ENCODE measurements at places on chromosomes 2 and 18.
A peak's percentile ranks its signal among the peaks of the same experiment; 100 is the strongest.

GRCh38 chr2:231597014-231597611, 4.4 kb downstream of the TEX44 start:
- DNase-seq = peak; percentile 46

GRCh38 chr2:50648041-50648700, 383.8 kb downstream of the NRXN1 start:
- no peak for DNase-seq

DNA sequence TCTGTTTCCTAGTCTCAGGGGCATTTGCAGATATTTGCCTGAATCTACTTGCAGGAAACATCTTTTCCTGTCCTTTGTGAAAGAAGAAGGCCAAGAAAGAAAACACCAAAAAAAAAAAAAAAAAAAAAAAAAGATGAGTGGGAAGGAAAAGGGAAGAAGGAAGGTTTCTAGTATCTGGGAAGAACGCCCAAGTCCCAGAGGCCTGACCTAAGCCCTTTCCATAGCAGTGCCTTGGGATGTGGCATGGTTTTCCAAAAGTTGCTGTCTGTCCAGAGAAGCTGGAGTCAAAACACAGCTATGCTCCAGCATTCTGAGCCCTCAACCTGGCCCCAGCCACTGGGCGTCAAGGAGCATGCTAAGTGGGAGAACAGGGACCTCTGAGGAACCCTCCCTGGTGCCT, 123.5 kb downstream of the INHBB start:
- DNase-seq = peak; percentile 73

DNA sequence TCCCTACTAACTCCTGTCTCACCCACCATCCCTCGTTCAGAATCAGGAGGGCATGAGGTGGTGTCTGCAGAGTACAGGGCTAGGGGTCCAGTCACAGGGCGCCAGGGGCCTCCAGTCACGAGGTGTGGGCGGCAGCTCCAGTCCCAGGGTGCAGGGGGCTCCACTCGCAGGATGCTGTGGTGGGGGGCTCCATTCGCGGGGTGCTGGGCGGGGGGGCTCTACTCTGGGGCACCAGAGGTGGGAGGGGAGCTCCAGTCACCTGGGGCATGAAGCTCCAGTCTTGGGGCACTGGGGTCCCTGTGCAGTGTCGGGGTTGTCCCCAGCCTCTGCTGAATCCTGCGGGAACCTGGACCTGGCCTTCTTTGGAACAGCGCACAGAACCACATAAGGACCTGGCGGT, 66.0 kb downstream of the EIPR1 start:
- DNase-seq = no peak

- DNase-seq = no peak
Measured at GRCh38 chr2:2569306-2569705, 238.2 kb upstream of the MYT1L start.

DNA sequence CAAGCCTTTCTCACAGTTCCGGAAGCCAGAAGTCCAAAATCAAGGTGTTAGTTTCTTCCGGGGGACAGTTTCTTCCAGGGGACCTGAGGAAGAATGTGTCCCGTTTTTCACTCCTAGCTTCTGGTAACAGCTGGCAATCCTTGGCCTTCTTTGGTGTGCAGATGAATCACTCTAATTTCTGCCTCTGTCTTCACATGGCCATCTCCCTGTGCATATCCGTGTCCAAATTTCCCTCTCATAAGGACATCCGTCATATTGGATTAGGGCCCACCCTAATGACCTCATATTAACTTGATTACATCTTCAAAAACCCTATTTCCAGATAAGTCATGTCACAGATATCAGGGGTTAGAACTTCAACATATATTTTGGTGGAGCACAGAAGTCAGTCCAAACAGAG, 141.4 kb downstream of the ZEB2 start:
- peak; percentile 40 for DNase-seq

DNA sequence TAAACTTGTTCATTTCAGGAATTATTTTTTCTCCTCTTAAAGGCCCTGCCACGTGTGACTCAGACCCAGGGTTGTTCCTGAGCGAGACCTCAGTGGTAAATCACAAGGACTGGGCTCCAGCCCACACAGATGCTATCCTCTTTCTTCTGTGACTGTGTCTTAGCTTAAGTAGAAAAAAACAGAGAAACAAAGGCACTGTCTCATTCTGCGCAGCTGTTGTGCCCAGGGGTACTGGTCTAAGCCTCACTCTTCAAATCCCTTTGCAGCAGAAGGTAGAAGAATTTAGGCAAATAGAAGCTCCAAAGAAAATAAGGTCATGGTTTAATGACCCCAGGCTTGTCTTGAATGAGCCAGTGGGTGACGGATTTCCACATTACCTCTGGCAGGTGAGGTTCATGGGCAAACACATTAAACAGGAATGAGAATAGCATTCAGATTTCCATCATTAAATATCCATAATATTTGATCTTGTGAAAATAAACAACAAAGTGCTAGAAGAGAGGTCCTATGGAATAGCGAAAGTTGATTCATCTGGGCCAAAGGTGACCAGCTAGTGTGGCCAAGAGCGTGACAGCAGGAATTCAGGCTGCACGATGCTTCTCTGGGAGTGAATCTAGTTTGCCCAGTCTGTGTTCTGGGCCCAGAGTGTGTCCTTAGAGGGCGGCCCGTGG, 63.3 kb downstream of the LIPG start:
- peak; percentile 18 for DNase-seq

DNA sequence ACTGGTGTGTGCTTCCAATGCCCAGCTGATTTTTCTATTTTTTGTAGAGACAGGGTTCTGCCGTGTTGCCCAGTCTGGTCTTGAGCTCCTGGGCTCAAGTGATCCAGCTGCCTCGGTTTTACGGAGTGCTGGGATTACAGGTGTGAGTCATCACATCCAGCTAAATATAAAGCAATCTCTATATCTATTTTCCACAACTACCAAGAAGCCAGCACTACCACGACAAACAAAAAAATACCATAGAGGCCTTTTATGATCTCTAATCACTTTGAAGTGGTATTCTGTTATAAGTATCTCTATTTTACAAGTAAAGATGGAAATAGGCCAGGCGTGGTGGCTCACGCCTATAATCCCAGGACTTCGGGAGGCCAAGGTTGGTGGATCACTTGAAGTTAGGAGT, 34.7 kb downstream of the C2orf74 start:
- no peak for DNase-seq

- DNase-seq = no peak
Measured at GRCh38 chr2:180505203-180505602, 475.2 kb upstream of the UBE2E3 start.

Measured in cardiac fibroblast (primary cell).